A172 (cell line): ENCODE measurements at places on chromosomes 1 and 21. TPM values are rescaled to one million over a fixed set of nuclear protein-coding genes. Genes with fewer than 3 reads are reported as not detected.

Gene OR2L13
- total RNA-seq: not detected in 2 replicates

Gene KCNH1
- 5.3 and 6.9 TPM in 2 replicates for total RNA-seq

Gene CD1D
- 1.6 and 4.4 TPM in 2 replicates for total RNA-seq

Gene LEMD1
- total RNA-seq: 0.36 and 0.60 TPM in 2 replicates

Gene LDLRAD1
- total RNA-seq: not detected in 2 replicates

Gene LAPTM5
- 0.12 TPM in 1 of 2 replicates, not detected in the other for total RNA-seq

DNA sequence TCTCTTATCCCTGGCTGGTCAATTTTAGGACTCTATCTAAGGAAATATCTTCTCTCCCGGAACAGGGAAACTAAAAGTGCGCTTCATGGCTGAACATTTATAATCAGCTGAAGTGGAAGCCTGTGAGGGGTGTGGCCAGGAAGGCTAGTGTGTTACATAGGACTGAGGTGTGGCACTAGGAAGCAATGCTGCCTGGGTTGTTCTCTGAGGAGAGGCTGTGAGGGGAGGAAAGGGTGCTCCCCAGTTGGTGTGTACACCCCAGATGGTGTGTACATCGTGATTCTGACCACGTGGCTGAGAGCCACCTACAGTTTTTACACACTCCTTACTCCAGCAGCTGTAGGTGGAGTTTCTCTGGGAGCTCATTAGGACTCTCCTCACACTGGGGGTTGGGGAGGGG lies 16.3 kb downstream of the NTPCR start:
- DNase-seq: no peak

- DNase-seq: no peak
Measured at GRCh38 chr21:15772654-15773053, 42.9 kb downstream of the USP25 start.

GRCh38 chr1:214514032-214514818 lies 37.2 kb downstream of the PTPN14 start:
- peak; percentile 75 for DNase-seq

DNA sequence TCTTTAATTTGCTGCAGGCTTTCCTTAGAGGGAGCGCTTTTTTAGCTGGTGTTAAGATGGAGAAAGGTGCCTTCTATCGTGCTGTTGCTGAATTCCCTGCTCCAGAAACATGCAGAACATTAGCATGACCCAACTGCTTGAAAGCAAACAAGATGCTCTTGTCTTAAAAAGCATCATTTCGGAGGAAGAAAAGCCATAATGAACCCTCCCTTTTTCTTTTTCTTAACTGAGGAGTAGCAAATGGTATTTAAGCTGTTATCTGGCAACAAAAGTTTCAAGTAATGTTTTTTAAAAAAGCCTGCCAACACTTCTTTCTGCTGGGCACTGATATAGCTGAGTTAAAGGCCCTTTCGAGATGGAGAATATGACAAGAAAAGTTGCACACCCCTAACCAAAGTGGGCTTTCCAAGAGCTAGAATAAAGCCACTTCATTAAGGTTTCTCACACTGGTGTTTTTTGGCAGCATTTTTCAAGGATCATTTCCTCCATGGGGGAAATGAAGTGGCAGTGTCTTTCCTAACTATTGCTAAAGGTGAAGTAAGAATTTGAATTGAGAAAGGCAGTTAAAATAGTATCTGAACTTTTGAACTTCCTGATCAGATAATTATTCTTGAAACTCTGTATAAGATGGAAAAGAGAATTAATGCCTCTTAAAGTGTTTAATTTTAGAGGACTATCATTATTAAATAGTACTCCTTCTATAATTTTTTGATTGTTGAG lies 38.8 kb downstream of the ST6GALNAC5 start:
- DNase-seq: no peak

- no peak for DNase-seq
Measured at GRCh38 chr1:34780528-34780927, 486 bp upstream of the GJB3 start.

- no peak for DNase-seq
Measured at GRCh38 chr1:94245747-94246438, 8.5 kb upstream of the ARHGAP29 start.

GRCh38 chr1:31949862-31950261 lies 11.7 kb upstream of the PTP4A2 start:
- DNase-seq: no peak

- peak; percentile 87 for DNase-seq
Measured at GRCh38 chr1:224300346-224300745, 29.6 kb downstream of the NVL start.

DNA sequence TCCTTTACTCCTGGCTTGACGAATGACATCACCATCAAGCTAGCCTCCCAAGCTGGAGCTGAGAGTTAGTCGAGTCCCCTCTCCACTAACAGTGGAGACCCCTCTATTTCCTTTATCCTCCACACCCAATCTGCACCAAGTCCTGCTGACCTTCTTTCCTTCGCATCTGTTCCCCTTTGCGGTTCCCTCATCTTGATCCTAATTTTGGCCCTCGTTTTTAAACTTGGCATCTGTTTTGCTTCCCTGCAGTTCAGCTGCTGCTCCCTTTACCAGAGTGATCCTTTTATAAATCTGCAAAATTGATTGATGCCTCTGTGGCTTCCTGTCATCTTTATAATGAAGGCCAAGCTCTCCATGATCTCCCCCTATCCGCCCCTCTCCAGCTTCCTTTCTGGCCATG lies 49.0 kb upstream of the TSPAN2 start:
- DNase-seq: no peak

- DNase-seq: no peak
Measured at GRCh38 chr1:41213341-41213740, 28.8 kb downstream of the SCMH1 start.

GRCh38 chr1:223539750-223540149 lies 125.8 kb downstream of the CAPN8 start:
- no peak for DNase-seq

- DNase-seq: no peak
Measured at GRCh38 chr1:101188331-101188730, 48.5 kb upstream of the S1PR1 start.

GRCh38 chr1:65150583-65151263 lies 2.7 kb downstream of the AK4 start:
- no peak for DNase-seq
